ENCODE measurements at places on chromosomes 11 and 22. TPM values are rescaled to one million over a fixed set of nuclear protein-coding genes. Genes with fewer than 3 reads are reported as not detected.

Gene OSBP
- 43.2 TPM for total RNA-seq

Gene SEC14L2
- total RNA-seq: 14.1 TPM

Gene F2
- total RNA-seq: 0.63 TPM

Gene SLC5A12
- total RNA-seq: not detected

Gene KRTAP5-11
- total RNA-seq: not detected

Gene ANO9
- not detected for total RNA-seq

Gene TNNT3
- not detected for total RNA-seq

Gene HEPHL1
- total RNA-seq: not detected

Gene ACTN3
- total RNA-seq: not detected

Gene SCGB1A1
- total RNA-seq: not detected

Gene FBLN1
- 42.3 TPM for total RNA-seq

Gene OR52N4
- 0.63 TPM for total RNA-seq

Gene PRG3
- not detected for total RNA-seq

Gene KCNQ1OT1
- total RNA-seq: 17.2 TPM

Gene FAT3
- total RNA-seq: 291 TPM

Gene AIFM3
- 4.7 TPM for total RNA-seq

Gene OR52A1
- not detected for total RNA-seq

Gene TUBA8
- total RNA-seq: 4.1 TPM

Gene SLC15A3
- 1.9 TPM for total RNA-seq

Gene DMC1
- 4.1 TPM for total RNA-seq

Gene OR2AT4
- total RNA-seq: not detected

Gene CRYBB3
- not detected for total RNA-seq

Gene RAG1
- total RNA-seq: 0.31 TPM

Gene E2F8
- total RNA-seq: 0.63 TPM

Gene ASPHD2
- total RNA-seq: 12.2 TPM

Gene SHISAL1
- total RNA-seq: 25.7 TPM

Gene OR4A47
- not detected for total RNA-seq

Gene FLRT1
- total RNA-seq: 11.9 TPM

Gene VSIG10L2
- total RNA-seq: not detected

Gene SHANK3
- 9.7 TPM for total RNA-seq

Gene FGF3
- not detected for total RNA-seq

Gene DDI1
- total RNA-seq: not detected

Gene TMEM191C
- total RNA-seq: 4.4 TPM

Gene MOV10L1
- 1.9 TPM for total RNA-seq

Gene PRRG4
- under 0.01 TPM for total RNA-seq

Gene TREH
- not detected for total RNA-seq

Gene SMCO4
- total RNA-seq: 4.4 TPM

Gene RAB3IL1
- total RNA-seq: 3.4 TPM

Gene ESAM
- total RNA-seq: 4.4 TPM

Gene PEX26
- total RNA-seq: 19.1 TPM

Gene OR5A1
- not detected for total RNA-seq

Gene TRIM22
- total RNA-seq: 20.7 TPM

Data from parietal lobe (tissue), 2 donors.